Thoracic aorta (tissue), 2 donors: ENCODE measurements at places on chromosomes 6 and 20.

DNA sequence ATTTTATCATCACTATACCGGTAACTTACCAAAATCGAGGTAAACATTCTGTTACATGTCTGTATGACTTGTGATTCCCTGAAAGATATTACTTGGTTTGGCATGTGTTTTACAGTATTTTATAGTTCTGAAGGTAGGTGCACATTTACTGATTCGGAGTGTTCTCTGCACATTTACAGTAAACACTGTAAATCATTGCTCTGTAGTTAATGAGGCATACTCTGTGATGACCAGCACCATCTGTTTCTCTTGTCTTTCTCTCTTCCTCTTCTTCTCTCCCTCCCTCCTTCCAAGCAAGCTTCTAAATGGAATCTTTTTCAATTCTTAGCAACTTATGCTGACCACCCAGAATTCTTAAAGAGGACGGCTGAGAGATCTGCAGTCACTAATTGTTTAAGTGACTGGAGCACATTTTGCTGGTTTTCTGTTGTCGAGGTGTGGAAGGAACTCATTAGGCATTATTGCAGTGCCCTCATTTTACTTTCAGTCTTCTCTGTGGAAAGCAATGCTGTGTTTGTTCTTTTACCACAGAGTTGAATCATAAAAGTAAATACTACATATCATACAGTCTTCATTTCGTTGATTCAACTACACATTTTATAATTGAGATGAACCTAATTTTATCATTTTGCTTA, 126.5 kb downstream of the UTRN start:
- no peak for DNase-seq

DNA sequence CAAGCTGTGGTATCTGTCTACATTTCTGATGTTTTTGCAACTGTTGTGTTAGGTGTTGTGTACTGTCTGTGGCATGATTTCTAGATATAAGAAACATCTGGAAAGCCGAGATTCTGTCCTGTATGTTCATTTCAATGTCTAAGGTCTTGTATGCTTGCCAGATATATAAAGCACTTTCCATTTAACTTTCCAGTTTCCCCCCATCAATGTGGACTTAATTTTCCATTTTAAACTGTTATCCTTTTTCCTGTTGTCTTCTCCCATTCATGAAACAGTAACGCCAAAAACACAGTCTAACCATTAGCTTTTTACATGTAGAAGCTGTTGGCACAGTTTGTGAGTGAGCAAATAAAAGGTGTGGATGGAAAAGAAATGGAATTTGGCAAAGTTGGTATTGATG, 181.6 kb downstream of the FARS2 start:
- no peak for DNase-seq

DNA sequence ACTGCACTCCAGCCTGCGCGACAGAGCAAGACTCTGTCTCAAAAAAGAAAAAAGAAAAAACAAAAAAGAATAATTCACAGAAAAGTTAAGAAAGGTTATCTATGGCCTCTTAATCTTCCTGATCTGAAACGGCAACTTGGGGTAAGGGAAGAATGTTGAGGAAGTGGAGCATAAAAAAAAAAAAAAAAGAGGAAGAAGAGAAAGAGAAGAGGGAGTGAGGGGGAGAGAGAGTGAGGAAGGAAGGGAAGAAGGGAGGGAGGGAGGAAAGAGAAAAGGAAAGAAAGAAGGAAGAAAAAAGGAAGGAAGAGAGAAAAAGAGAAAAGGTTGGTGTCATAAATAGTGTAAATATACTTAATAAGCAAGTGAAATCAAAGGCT, 68.9 kb upstream of the NCOA3 start:
- no peak for DNase-seq

GRCh38 chr6:51467231-51467952, 620.0 kb downstream of the PKHD1 start:
- no peak for DNase-seq

GRCh38 chr6:85569323-85569722, 24.3 kb downstream of the SNX14 start:
- no peak for DNase-seq

- no peak for DNase-seq
Observed at GRCh38 chr6:18536591-18537055, 149.5 kb downstream of the RNF144B start.

DNA sequence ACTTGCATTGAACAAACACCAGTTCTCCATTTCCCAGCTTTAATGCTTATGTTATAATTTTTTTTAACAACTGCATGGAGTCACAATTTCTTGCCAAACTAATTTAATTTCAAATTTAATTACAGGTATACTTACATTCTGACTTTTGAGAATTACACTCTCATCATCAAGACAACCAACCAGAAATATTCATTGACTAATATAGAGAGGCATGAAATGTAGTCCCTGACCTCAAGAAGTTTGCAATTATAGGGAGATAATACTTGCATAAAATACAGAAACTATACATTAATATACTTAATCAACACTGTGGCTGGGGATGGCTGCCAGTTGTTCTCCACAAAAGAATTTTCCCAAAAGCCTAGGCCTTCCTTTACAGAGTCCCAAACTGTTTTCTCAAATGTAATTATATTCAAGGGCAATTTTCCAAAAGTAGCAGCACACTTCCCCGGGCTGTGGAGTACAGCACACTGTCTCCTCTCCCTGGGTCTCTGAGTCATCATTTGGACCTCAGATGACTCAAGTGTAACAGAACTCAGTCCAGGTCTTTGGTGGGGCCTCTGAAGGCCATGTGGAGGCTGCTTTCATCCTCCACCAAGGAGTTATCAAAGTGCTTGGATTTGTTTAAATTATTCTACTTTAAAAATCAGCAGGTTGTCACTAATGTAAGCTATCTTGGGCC, 114.1 kb downstream of the KIF16B start:
- peak; percentile 6 for DNase-seq
